ENCODE measurements at places on chromosomes 3 and 15.

GRCh38 chr15:85879334-85880163 lies 84.8 kb upstream of the KLHL25 start:
- no peak for DNase-seq

DNA sequence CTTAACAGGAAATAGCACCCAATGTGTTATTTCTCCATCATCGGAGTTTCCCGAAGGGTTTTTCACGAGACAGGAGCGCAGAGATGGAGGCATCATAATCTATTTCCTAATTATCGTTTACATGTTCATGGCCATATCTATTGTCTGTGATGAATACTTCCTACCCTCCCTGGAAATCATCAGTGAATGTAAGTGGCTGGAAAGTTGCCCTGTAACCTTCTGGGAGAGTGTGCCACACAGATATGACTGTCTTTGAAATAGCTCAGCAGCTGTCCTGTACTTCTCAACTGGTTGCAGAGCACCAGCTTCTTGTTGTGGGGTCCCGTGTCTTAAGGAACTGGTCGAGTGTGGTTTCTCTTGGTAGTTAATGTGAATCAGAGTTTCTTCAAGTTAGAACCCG lies 1.1 kb downstream of the SLC24A5 start:
- no peak for DNase-seq

DNA sequence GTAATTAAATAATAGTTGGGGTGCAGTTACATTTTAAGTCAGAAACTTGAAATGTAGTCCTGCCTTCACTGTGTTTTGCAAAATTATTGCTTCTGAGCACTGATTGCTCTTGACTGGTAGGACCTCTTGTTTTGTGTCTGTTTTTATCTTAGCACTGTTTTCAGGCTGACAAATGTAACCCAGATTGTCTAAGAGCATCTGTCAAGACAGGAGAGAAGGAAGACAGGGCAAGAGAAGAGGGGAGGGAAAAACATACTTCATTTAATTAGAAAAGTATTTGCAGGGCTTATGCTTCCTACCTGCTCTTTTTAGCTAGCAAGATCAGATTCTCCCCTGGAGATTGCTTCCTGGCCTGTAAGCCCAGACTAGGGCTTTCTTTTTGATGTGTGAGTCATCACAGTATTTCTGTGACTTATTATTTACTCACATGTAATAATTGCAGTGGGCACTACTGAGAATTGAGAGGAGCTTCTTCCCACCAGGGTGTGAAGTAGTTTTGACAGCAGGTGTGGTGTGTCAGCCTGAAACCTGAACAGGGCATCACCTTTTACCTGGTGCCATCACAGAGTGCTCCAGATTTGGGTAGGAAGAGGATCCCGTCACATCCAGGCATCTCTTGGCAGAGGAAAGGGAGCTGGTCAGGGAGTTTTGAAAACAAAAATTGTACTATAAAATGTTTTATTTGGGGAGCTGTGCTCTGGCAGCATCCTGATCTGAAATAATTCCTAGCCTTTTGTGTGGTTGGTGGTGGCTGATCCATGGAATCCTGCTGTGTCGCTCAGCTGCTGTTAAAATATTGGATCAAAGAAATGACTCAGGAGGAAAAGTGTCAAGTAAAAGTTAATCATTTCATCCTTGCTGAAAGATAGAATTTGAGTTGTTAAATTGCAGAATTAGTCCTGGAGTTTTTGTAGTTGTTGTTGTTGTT lies 98.2 kb downstream of the TMEM108 start:
- DNase-seq = no peak

- DNase-seq = no peak
These were observed 140.5 kb upstream of the SGO1 start for GRCh38 chr3:20326541-20326940.

DNA sequence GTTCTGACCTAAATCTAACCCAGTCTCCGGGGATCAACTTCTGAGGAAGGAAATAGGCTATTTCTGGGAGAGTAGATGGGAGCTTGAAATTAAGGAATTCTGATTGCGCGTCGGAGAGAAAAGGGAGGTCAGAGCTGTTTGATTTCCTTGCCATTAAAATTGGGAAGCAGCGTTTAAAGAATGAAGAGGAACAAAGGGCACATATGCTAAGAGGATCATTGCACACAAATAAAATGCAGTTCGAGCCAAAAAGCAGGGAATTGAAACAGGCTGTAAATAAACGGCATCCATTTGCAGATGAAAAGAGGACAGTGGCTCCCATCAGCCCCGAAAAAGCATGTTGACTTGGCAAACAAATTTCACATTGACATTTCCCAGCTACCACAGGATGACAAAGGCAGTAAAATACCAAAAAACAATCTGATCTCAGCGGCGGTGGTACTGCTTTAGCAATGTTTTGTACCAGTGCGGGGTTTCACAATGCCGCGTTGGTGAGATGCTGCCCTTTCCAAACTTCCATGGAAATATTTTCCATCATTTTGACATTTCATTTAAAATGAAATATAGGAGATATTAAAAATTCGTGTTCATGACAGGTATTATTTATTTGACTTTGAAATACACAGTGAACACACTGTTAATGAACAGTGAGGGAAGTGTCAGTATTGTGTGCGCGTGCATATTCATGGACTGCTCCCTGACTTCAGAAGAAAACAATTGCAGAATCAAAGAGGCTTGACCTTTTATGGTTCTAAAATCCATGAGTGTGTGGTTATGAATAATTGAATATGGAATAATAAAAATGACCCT lies 108.8 kb downstream of the SQOR start:
- DNase-seq = no peak

DNA sequence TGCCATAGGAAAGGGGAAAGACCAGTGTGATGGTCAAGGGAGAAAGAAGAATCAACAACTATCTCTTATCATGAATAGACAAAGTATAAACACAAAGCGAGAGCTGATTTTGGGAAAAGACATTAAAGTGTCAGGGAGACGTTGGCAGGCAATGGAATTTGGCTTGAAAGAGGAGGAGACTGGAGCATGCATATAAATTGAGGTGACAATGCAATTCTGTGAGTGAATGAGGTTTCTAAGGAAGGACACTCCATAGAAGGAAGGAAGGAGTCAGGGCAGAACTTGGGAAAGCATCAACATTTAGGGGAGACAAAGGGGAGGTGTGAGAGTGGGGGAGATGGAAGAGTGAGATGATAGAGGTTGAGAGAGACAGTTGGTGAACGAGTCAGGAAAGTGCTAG lies 543.0 kb upstream of the TBL1XR1 start:
- DNase-seq = no peak

DNA sequence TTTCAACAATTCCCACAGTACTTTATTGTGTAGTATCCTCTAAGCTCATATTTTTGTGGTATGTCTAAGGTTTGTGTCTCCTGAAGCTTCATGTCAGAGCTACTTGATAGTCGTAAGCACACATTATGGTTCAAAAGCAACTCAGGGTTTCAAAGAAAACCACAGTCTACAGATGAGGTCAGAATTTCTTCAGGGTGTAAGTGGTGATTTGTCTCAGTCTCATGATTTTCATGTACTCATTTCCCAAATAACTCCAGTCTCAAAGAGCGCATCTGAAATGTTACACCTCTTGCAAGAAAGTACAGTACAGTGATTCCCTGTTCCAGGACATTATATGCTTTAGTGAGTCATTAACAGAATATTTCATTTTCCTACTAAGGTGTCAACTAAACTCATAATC lies 47.5 kb upstream of the SSR3 start:
- no peak for DNase-seq

GRCh38 chr15:70265466-70265978 lies 167.8 kb upstream of the TLE3 start:
- DNase-seq = no peak

DNA sequence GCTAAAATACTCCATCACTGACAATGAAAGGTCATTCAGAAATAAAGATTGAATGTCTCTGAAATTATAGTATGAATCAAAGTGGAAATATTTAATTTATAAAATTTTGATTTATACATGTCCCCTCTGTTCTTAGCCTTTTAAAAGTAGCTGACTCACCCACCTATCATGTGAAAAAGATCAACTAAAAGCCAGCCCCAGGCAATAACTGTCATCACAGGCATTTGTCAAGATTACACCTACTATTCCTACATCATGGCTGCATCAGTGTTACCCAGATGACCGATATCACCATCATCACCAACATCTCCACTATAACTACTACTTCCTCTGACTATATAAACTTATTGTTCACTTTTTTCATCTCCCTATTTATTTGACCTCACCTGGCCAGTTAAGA lies 14.3 kb upstream of the PIK3R4 start:
- DNase-seq = no peak

DNA sequence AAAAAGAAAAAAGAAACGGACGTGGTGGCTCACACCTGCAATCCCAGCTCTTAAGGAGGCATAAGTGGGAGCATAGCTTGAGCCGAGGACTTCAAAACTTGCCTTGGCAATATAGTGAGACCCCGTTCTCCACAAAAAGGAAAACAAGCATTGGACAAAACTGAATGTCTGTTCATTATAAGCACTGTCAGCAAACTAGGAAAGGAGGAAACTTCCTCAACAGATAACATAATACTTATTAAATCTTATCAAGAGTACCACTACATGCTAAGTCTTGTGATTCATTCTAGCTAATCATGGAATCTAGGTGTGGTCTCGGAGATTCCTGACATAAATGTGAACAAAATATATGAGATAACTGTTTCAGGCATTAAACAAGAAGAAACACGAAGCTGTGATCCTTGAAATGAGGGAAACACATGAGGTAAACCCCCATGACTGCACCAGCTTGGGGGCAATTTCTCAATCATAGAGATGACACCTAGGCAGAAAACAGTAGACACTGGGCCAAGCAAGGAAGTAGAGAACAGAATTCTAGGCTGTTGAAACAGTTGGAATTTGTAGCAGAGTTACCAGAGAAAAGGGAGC lies 33.3 kb downstream of the TRPM7 start:
- no peak for DNase-seq

DNA sequence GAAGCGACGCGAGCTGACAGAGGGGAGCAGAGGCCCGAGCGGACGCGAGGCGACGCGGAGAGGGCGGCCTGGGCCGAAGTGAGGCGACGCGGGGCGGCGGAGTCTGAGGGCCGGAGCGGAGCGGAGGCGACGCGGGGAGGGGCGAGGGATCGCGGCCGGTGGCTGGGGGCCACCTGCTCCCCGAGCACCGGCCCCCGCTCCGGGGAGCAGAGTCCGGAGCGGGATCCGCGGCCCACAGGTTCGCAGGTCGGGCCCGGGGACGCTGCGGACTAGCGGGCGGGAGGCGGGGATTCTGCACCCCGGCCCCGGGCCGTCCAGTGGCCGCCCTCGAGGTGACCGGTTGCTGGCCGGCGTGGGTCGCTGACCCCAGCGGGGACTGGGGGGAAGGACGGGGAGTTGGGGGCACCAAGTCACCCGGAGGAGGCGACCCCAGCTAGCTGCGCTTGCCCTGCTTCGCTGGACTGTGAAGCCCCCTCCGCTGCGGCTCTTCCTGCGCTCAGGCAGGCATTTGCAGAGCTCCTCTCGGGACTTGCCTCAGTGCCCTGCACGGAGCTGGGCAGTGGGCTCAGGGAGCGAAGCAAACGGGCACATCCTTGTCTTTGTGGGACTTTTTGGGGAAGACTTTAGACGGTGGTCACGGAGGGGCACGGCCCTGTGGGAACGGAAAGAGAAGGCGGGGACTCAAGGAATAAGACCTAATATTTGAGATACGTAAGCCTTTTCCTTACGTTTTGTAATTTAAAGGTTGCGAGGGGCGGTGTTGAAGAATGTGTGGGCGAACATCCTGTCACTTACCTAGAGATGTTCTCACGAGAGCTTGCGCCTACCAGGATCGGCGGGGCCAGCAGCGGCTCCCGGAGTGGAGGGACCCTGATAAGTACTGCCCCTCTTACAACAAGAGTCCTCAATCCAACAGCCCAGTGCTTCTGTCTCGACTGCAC lies 566 bp downstream of the HMCES start:
- DNase-seq = peak; percentile 25

DNA sequence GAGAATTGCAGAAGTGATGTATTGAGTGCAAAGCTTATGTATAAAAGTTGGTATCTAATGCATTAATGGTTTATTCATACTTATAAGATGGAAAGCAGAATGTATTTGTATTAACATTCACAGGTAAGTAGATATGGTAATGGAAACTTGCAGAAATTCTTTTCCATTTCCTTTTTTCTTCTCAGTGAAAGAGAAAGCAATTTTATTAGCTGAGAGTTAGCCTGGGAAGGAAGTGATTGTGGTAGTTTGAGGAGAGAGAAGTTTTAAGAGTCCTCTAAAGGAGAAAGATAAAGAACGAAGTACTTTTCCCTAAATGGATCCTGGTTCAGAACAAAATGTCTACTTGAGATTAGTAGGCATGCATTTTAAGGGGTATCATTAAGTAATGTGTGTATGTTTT lies 60.1 kb upstream of the OSTN start:
- no peak for DNase-seq

GRCh38 chr3:64533617-64534317 lies 154.0 kb downstream of the ADAMTS9 start:
- DNase-seq = no peak

DNA sequence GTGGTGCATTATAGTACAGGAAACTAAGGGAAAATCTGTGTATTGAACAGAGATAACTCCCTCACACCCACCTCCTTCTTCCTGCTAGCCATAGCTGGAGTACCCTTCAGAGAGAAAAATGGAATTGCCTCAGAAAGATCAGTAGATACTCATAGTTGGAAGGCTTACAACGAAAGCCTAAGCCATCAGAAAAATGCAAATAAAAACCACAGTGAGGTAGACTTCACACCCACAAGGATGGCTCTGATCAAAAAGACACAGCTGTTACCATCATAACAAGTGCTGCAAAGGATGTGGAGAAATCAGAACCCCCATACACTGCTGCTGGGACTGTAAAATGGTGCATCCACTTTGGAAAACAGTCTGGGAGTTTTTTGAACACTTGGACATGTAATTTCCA lies 7.4 kb upstream of the DLG1 start:
- DNase-seq = no peak

- no peak for DNase-seq
These were observed 300.9 kb downstream of the PYDC2 start for GRCh38 chr3:191761906-191762305.

DNA sequence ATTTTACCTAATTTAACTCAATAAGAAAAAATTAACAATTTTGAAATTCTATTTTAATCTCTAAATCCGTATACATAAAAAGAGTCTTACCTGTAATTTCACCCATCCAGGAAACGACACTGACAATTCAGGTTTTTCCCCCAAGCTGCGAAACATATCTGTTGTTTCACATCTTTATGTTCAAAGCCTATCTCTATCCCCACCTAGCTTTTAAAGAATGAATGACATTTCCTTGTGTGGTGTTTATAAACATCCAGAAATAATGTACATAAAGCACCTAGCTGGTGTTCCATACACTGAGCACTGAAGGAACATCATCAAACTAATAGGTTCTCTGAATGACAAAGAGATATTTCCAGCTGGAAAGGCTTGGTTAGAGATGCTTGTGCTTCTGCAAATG lies 867.8 kb downstream of the SQOR start:
- no peak for DNase-seq

GRCh38 chr3:159432682-159433340 lies 555.8 kb upstream of the IL12A start:
- DNase-seq = no peak

- no peak for DNase-seq
These were observed 20.8 kb downstream of the ATP13A3 start for GRCh38 chr3:194465920-194466570.
